ENCODE measurements at places on chromosomes 7 and 10. TPM values are rescaled to one million over a fixed set of nuclear protein-coding genes. Genes with fewer than 3 reads are reported as not detected.

LBX1 gene
- not detected for total RNA-seq

CUZD1 gene
- 0.22 TPM for total RNA-seq

CROT gene
- total RNA-seq: 3.5 TPM

ARHGEF5 gene
- total RNA-seq: 3.1 TPM

RAB19 gene
- total RNA-seq: not detected

SCIN gene
- 3.6 TPM for total RNA-seq

PRKAR2B gene
- 9.6 TPM for total RNA-seq

ACTA2 gene
- total RNA-seq: 559 TPM

SLC26A5 gene
- not detected for total RNA-seq

All from placental pericyte (primary cell).